ENCODE measurements at places on chromosomes 16 and 17.

- no peak for DNase-seq
Measured at GRCh38 chr16:72649254-72649944, 398.5 kb downstream of the ZFHX3 start.

- DNase-seq: no peak
Measured at GRCh38 chr17:33968350-33969044, 286.6 kb upstream of the CCL2 start.

DNA sequence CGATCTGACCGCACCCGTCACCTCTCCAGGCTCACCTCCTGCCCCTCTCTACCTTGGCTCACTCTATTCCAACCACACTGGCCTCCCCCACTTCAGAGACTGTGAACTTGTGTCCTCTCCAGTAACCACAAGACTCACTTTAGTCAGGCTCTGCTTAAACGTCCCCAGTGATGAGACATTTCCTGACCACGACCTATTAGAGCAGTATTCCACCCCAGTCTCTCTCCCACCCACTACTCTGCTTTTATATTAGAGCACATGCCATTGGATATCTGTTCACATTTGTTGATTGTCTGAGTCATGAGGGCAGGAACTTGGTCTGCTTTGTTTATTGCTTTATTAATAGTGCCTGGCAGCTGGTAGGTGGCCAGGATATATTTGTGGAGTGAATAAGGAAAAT is 20.1 kb downstream of the COX11 start:
- DNase-seq: no peak

GRCh38 chr16:26413780-26414179 is 652.9 kb upstream of the C16orf82 start:
- no peak for DNase-seq

DNA sequence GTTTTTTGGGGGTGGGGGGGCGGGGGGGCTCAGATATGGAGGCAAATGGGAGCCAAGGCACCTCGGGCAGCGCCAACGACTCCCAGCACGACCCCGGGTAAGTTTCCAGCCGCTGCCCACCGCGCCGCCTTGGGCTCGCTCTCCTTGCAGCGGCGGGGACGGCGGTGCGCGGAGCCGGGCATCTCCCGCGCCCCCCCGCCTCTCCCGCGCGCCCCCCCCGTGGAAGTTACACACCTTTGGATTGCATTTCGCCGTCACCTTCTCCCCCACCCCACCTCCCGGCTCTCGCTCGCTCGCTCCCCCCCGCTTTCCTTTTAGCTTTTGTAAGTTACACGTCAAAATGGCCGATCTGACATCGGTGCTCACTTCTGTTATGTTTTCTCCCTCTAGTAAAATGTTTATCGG is 387 bp downstream of the MSI2 start:
- DNase-seq: peak; percentile 9

DNA sequence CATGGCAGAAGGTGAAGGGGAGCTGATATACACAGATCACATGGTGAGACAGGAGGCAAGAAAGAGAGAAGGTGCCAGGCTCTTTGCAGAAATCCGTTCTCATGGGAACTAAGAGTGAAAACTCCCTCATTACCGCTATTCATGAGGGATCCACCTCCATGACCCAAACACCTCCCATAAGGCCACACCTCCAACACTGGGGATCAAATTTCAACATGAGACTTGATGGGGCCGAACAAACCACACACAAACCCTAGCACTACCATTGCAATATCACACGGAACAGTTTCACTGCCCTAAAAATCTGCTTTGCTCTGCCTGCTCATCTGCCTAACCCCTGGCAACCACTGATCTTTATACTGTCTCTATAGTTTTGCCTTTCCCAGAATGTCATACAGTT is 34.8 kb downstream of the C17orf67 start:
- no peak for DNase-seq

GRCh38 chr17:51269991-51270390 is 9.6 kb downstream of the UTP18 start:
- no peak for DNase-seq

DNA sequence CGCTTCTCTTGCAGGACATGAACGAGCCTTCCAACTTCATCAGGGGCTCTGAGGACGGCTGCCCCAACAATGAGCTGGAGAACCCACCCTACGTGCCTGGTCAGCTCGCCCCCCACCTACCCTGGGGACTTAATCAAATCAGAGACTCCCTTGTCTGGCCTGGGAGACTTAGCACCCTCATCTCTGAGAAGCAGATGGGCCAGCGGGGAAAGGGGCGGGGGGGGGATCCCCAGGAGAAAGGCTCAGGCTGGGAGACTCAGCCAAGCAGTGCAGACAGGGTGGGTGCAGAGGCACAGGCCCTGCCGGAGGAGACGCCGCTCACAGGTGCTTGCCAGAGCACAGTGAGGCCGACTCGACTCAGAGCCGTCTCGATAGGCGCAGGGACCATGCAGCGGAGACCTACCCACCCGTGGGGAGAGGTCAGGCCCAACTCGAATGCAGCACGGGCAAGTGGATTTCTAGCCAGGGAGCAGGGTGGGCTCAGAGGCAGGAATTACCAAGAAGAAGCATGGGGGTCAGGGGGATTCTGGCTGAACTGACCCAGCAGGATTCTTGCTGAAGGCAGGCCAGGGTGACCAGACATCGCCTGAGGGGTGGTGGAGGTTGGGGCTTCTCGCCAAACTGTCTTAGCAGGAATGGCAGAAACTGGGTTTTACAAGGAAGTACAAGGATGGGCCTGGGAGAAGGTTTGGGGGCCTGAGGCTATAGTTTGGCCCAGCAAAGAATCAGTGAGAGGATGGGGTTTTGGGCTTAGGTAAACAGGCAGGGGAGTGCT is 9.7 kb downstream of the GAA start:
- no peak for DNase-seq

- DNase-seq: no peak
Measured at GRCh38 chr17:37762666-37763065, 17.8 kb upstream of the HNF1B start.

DNA sequence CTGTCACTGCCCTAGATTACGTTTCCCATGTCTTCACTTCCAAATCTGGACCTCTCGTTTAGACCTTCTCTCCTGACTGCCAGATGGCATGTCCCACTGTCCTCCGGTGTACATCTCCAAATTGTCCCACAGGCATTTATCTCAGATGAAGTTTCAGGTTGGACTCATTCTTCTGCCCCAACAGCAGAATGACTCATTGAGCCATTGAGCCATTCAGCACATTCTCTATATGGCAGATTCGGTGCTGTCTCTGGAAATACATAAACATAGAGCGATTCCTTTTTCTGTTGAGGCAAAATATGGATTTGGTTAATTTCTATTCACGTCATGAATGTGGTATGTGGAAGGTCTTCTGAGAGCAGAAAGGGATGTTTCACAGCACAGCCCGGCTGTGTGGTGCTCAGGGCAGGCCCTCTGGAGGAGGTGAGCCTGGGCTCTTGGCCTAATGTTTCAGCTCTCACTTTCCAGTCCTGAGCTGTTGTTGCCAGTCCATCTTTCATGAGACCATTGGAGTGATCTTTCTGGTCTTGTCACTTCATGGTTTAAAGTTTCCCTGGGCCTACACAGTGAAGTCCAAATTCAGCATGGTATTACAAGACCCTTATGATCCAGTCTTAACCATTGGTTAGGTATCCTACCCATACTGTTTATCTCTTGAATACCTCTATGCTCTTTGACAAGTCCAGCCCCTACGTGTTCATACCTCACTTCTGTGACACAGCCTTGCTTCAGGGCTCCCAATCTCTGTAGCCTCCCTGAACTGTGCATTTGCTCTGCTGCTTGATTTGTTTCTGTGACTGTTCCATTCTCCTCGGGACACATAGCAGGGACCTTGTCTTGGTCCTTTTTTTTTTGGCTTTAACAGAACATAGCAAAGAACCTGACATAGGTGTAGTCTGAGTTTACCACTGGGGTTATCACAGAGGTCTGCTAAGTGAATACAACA is 15.9 kb downstream of the HAPSTR1 start:
- no peak for DNase-seq
